OCI-M1 (cell line): ENCODE measurements at places on chromosomes 7 and 10.

GRCh38 chr10:775245-776075, 86.0 kb upstream of the DIP2C start:
- no peak for DNase-seq

DNA sequence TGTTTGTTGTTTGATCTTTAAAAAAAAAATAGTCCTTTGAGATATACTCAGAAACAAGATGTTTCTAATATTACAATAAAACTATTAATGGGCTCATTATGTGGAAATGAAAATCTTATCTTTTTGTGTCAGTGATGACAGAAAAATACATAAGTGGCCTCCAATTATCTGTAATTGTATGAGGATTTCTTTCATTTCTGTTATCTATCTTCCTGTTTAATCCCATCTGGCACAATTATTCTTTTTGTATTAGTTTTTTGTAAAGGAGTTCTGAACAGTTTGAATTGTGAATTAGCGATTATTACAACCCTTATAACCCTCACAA, 270.8 kb downstream of the BBS9 start:
- no peak for DNase-seq

DNA sequence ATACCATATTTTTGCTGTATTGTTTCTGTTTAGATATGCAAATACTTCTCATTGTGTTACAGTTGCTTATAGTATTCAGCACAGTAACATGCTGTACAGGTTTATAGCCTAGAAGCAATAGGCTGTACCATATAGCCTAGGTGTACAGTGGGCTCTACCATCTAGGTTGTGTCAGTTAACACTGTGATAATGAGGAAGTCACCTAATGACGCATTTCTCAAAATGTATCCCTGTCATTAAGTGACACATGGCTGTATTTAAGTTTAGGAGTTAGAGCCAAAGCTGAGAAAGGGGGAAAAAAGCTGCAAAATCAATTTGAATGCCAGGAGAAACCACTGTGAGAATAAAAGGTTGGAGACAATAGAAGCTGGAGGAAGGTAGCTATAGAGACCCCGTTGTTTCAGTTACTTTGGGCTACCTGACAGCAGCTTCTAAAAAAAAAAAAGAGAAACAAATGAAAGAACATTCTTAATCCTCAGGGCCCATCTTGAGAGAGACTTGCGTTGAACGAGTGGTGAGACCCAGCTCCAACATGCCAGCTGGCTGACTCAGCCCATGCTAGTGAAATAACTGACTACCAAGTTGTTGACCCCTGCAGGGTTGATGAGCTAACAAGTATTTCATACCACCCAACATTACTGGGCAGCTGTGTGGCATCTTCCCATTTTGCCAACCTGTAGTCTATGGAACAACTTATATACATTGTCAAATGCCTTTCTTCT, 8.7 kb downstream of the STARD3NL start:
- DNase-seq, result no peak

DNA sequence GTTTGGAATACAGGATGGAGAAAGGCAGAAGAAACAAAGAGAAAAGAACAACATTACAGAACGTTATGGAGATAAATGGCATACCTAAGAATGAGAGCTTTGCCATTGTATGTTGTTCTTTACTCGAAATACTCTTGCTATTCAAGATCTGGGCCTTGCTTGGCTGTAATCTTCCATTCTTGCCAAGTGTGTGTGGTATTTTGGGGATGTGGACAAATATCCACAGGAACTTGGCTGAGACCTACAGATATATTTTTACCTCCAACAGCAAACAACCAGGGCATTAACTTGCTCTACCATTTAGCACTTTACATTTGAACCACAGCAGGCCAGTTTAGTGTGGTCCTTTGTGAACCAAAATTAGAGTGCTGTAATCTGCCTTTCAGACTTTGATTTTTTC, 76.3 kb downstream of the DKK1 start:
- no peak for DNase-seq

GRCh38 chr10:112907893-112908292, 42.2 kb upstream of the TCF7L2 start:
- DNase-seq, result peak; percentile 19

GRCh38 chr10:98417973-98418664, 3.1 kb upstream of the PYROXD2 start:
- no peak for DNase-seq

- DNase-seq, result peak; percentile 59
Measured at GRCh38 chr7:75993689-75994387, 557 bp downstream of the TMEM120A start.

- no peak for DNase-seq
Measured at GRCh38 chr7:542713-543500, 23.3 kb upstream of the PDGFA start.

- DNase-seq, result peak; percentile 40
Measured at GRCh38 chr10:103224133-103224532, 21.6 kb upstream of the RPEL1 start.

- no peak for DNase-seq
Measured at GRCh38 chr10:133399123-133399601, 5.2 kb downstream of the MTG1 start.

DNA sequence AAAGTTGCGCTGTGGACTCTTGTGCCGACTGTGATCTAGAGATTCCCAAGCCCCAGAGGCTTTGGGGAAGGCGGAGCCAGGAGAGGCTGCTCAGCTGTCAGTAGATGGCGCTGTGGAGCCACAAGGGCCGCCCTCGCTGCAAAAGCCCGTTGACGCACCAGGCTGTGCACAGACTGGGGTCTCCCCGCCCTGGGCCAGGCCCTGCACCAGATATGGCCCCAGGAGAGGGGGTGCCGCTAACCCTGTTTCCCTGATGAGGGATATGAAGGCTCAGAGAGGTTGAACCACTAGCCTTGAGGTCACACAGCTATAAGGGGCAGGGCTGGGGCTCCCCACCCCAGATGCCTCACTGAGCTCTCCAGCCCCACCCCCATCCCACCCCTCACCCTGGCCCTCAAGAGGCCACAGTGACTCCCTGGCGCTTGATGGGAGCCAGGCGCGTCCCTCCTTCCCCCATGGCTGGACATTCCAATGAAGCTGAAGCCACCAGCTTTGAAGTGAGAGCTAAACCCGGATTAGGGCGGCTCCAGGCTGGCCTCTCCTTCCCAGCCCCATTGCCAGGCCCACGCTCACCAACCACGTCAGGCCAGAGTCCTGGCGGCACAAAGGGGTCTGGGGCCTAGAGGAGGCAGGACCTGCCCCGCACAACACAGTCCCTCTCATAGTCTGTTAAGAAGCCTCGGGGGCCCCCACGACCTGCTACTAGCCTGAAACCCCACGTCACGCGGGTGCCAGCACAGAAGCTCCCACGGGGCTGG, 26.4 kb downstream of the MYL10 start:
- peak; percentile 79 for DNase-seq

- peak; percentile 0 for DNase-seq
Measured at GRCh38 chr7:2921653-2922347, 77.7 kb upstream of the GNA12 start.

DNA sequence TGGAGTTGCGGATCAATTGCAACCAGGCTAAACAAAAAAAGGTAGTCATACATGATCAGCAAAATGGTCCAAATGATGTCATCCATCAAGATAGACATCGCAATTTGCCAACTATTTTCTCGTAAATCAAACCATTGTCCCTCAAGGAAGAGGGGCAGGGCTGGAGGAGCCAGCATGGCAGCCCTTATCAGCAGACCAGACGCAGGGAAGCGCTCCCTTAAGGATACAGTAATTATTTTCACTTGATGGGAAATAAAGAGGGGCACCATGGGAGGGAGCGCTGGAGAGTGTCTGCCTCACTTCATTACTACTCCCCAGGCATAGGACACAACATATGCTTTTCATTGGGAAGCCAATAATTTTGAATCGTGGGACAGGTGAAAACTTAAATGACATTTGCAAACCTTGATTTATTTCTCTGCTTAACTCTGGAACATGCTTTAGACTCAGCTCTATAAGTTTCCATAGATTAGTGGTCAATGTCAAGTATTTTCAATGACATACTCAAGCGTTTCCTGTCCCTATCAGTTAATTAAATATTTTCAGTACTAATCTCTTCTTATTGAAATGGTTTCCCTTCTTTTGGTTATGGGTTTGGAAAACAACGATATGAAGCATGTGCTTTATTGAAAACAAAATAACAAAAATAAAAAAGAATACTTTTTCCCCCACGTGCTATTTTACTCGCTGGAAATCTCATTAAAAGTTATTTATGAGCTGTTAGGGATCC, 202.4 kb upstream of the HABP2 start:
- no peak for DNase-seq

GRCh38 chr7:129503725-129504124, 1.4 kb downstream of the SMKR1 start:
- no peak for DNase-seq

DNA sequence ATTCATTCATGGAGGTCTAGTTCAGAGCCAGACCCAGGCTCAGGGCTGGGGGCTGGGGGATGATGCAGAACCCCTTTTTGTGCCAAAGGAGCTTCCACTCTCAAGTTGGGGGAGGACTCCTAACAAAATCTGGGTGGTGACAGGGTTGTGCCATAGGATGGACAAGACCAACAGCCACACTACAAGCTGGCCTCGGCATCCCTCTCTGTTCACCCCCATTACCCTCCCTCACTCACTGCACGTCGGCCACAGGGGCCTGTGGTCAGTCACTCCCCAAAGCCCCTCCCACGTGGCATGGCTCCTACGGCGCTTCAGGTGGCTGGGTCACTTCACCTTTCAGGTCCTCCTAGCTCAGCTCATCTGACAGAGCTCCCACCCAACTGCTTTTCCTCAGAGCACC, 348.7 kb upstream of the ZMIZ1 start:
- DNase-seq, result no peak

DNA sequence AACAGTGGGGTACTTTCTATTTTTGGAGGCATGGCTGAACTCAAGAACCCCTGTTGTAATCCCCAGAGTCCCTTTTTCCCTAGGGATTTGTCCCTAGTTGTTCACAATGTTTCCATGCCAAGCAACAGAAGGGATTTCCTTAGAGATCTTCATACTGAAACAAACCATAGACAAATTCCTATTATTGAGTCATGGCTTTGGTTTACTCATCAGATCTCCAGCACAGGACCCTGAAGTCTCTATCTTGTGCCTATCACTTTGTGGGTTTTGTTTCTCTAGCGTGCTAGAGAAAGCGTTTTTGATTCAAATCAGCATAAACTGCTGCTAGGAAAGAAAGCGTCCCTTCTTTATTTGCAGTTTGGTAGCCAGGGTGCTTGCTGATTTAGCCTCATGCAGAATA, 165.0 kb downstream of the BAMBI start:
- peak; percentile 30 for DNase-seq

- peak; percentile 39 for DNase-seq
Measured at GRCh38 chr10:92692697-92693533, 3.2 kb downstream of the HHEX start.

DNA sequence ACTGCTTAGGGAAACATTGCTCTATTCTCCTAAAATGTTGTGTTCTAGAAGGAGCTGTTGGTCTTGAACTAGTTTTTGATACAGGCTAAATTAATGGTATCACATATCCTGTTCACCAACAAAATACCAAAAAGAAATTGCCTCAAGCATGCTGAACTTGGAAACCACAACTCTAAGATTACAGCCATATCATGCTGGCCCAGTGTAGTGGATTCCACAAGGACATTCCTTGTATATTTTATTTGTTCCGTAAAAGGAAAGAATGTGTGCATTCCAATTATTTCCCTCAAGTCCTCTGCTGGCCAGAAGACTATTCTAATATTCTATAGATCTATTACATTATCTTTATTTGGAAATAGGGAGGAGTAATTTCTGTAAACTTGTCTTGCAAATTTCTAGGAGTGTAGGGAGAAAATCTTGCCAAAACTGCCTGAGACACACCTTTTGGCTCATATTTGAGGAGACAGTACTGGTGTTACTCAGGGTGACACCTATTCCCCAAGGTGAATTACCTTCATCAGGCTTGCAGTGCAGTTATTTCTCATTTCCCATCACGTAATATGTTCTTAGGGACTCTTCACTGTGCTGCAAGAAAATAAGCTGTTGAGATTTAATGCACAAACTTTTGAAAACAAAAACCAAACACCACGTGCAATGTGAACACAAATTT, 1.9 kb upstream of the NEBL start:
- DNase-seq, result no peak

GRCh38 chr10:101032637-101033224, 1.7 kb downstream of the SFXN3 start:
- peak; percentile 84 for DNase-seq

- DNase-seq, result no peak
Measured at GRCh38 chr7:121280656-121281055, 48.1 kb upstream of the WNT16 start.

DNA sequence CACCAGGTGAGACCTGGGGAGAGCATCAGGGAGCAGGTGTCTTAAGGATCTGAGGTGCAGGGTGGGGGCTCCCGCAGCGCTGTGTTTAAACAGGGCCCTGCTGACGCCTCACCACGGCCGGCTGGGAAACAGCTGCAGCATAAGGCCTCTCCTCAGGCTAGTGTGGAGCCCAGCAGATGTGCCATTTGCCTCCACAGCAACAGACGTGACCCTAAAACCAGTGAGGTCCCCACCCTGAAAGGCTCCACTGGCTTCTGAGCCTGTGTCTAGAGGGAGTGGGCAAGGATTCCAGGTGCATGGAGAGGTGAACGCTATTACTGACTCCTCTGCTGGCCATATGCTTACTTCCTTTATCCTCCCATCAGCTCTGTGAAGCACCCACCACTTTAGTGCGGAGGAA, 47.8 kb downstream of the SYPL1 start:
- DNase-seq, result no peak

DNA sequence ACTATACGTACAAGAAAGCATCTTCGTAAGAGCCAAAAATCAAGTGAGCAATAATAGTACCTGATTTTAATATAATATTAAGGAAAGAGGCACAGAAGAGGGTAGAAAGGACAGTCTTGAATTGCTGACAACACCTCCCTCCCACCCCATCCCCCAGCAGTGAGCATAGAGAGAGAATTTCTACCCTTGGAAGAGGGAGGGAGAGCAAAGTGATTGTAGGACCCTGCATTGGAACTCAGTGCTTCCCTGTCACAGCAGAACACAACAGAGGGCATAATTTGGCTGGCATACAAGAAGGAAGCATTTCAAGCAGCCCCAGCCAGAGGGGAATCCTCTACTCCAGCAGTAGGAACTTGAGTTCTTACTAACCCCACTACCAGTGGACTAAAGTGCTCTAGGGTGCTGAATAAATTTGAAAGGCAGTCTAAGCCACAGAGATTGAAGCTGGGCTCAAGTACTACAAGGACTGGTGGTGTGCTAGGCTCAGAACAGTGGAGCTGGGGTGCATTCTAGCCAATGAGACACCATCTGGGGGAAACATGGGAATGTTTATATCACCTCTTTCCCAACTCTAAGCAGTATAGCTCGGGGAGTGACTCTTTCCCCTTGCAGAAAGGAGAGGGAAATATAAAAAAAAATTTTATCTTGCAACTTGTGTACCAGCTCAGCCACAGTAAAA, 44.2 kb downstream of the PCLO start:
- DNase-seq, result no peak

- no peak for DNase-seq
Measured at GRCh38 chr7:87170828-87171227, 18.6 kb downstream of the DMTF1 start.
